Heart left ventricle (tissue), 16 donors: ENCODE measurements at places on chromosomes 4 and X. TPM values are rescaled to one million over a fixed set of nuclear protein-coding genes. Genes with fewer than 3 reads are reported as not detected.

DNA sequence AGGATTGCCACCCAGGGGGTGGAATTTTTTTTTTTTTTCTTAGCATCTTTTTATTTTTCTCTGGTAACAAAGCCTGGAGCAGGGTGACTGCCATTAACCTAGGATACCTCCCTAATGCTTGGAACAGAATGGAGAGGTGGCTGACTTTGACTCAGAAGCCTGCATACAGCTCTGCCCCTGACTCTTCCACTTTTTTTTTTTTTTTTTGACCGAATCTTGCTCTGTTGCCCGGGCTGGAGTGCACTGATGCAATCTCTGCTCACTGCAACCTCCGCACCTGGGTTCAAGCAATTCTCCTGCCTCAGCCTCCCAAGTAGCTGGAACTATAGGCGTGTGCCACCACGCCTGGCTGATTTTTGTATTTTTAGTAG lies 341 bp upstream of the SLC2A9 start:
- H3K27me3 ChIP-seq: no peaks in the 10 kb centered on the region
- DNase-seq: no peak
- H3K27ac ChIP-seq: peak overlapping the region; percentile 91
- H3K4me3 ChIP-seq: no peak overlapping the region
- H3K4me1 ChIP-seq: peaks cover 56% of the 10 kb centered on the region

DNA sequence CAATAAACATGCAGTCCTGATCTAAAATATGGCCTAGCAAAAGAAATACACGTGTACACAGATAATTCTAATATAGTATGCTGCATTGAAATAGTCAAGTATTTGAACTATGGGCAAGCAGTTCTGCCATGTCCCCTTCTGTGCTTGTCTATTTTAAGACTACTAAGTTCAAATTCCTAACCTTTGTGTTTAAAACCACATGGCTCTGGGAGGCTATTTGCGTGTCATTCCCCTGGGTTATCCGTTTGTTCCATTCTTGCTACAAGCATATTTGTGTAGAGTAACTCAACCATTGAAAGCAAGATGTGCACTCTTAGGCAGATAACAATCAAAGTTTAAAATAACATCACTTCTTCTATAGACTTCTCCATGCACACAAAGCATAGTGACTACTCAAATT lies 25.4 kb upstream of the TBC1D1 start:
- no peak for DNase-seq
- H3K4me1 ChIP-seq: peaks cover 22% of the 10 kb centered on the region
- peaks cover 45% of the 10 kb centered on the region for H3K36me3 ChIP-seq
- H3K27me3 ChIP-seq: no peaks in the 10 kb centered on the region

The GPRIN3 gene
- 13.8 TPM for total RNA-seq

DNA sequence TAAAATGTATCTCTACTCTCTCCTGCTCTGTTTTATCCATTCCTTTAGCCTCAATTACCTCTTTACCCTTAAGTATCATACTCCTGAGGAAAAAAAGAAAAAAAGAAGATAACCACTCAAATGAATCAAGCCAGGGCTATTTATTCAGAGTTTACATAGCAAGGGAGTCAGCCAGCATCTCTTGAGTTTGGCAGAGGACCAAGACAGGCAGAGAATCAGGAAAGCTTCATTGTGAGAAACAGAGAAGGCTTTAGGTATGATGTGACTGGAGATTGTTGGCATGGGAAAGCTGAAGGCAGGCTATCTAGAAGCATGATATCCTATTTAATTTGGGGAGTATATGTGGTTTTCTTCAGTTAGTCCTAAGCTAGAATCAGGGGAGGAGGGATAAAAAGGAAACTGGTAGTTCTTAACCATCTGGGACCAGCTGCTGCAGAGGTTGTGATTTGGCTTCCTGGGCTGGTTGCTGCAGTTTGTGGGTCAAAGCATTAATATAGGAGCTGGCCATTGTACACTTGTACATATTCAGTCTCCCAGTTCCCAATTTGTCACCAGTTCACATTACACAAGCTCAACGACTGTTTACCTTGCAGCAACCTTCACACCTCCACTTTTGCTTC lies 11.2 kb downstream of the APELA start:
- H3K27me3 ChIP-seq: no peaks in the 10 kb centered on the region
- H3K36me3 ChIP-seq: no peaks in the 10 kb centered on the region
- H3K4me3 ChIP-seq: no peak overlapping the region
- H3K27ac ChIP-seq: no peak overlapping the region

DNA sequence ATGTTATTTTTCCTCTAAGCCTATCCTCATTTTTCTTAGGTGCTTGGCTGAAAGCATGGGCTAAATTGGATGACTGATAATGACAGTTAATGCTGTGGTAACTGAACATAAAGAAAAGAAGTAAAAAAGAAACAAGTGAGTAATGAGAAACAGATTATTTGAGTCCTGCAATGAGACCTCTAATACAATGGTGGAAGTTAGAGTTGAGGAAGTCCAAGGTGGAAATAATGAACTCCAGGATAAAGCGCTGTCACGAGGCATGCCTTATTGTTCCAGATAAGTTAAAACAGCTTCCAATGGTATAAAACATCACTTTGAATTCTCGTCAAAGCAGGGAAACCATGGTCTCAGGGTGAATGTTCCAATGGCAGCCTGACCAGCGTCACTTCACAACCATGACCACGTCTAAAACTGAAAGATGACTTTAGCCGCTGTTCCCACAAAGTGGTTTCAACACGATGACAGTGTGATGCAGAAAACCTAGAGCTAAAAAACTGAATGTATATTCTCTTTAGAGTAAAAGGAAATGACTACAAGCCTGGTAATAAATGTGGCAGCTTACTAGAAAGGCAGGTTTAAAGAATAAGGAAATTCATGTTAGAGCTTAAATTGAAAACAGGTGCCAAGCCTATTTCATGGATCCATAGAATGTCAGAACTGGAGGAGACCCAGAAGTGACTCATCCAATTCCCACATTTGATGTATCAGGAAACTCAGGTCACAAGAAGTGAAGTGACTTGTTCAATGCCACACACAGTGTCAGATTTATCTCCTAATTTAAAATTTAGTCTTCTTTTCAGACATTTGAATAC lies 202.6 kb upstream of the GYPA start:
- H3K27ac ChIP-seq: no peak overlapping the region
- H3K4me3 ChIP-seq: no peak overlapping the region
- H3K27me3 ChIP-seq: no peaks in the 10 kb centered on the region
- no peak for DNase-seq

The GRIPAP1 gene
- 41.6 TPM for total RNA-seq

GRCh38 chrX:25295466-25295865 lies 279.7 kb upstream of the ARX start:
- no peaks in the 10 kb centered on the region for H3K4me1 ChIP-seq
- H3K27ac ChIP-seq: no peak overlapping the region
- DNase-seq: no peak
- H3K36me3 ChIP-seq: no peaks in the 10 kb centered on the region
- H3K4me3 ChIP-seq: no peak overlapping the region

DNA sequence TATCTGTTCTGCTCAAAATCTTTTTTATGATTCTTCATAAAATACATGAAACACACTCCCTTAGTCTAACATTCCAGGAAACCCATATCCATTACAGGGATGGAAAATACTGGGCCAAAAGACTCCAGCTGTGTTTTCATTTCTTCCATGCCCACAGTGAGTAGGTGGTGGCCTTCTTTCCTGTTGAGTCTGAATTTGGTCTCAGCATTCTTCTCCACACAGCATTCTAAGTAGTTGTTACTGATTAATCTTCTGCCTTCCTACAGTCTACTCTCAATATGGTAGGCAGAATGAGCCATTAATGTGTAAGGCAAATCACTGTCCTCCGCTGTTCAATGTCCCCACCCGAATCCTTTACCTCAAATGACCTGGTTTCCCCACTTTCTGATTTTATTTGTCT lies 370.6 kb upstream of the RPS6KA3 start:
- no peaks in the 10 kb centered on the region for H3K4me1 ChIP-seq
- H3K27ac ChIP-seq: no peak overlapping the region
- no peaks in the 10 kb centered on the region for H3K36me3 ChIP-seq

DNA sequence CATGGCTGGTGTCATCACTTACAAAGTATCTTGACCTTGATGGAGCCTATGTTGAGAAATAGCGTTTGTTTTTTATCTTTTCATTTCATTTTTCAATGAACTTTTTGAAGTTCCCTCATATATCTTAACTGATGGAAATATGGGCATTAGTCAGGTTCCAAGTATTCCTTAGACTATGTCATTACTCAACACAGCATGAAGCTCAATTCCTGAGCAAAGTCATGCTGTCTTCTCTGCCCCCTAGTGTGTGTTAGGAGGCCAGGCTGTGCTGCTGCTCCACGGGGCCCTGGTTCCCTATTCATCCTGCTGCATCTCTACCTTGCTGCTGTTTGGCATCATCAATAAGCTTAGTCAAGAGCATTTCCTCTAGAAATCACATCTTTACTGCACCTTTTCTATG lies 40.9 kb downstream of the GPR143 start:
- no peak overlapping the region for H3K27ac ChIP-seq
- DNase-seq: no peak
- no peaks in the 10 kb centered on the region for H3K27me3 ChIP-seq

DNA sequence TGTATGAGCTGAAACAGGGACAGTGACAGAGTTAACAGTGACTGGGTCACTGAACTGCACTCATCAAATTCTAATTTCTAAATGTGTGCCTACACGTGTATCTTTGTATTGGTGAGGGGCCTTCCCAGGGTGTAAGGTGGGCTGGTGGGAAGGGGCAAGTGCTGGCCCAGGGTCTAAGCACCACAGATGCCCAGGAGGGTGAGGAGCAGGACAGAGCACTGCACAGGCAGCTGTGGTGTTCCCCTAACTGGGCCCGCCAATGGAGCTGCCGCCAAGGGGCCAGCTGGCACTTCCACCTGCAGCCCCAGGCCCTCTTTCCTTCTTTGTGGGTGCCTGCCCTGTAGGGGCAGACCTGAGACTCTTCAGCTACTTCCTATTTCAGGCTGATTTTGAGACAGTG lies 349.9 kb downstream of the ARHGAP10 start:
- H3K4me3 ChIP-seq: no peak overlapping the region
- no peaks in the 10 kb centered on the region for H3K27me3 ChIP-seq

The SSX4 gene
- not detected for total RNA-seq

The CENPU gene
- 2.5 TPM for total RNA-seq

DNA sequence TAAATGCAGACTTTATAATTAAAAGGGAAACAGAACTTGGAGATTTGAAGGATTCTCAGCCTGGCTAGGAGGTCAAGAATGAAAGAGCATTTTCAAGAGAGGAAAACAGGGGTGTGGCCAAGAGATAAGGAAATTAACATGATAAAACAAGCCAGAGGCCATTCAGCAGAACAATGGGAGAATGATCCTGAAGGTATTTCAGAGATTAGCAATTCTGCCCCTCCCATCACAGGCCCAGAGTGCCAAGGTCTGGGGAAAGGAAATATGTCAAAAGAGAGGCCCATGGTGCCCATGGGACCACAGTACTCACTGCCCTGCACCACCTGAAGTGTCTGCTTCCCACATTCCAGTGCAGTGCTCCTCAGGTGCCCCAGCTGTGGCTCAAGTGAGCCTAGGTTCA lies 188.5 kb upstream of the STS start:
- no peak for DNase-seq
- H3K4me1 ChIP-seq: no peaks in the 10 kb centered on the region
- H3K27me3 ChIP-seq: no peaks in the 10 kb centered on the region
- H3K27ac ChIP-seq: no peak overlapping the region
- no peaks in the 10 kb centered on the region for H3K36me3 ChIP-seq
- no peak overlapping the region for H3K4me3 ChIP-seq

The SSX4B gene
- not detected for total RNA-seq

DNA sequence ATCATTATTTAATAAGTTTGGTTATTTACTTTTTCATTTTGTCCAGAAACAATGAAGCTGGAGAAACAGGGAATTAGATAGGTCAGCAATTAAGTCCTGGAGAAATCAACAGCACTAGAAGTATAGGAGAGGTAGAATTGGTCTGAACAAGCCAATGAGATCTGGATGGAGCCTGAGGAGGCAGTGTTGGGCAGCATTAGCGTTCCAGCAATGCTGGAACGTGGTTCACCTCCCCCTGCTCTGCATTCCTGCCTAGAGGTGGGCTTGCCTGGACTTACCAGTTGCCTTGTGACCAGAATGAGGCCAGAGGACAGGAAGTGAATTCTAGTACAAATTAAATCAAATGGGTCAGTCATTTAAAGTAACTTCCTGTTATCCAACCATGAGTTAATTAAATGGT lies 4.6 kb downstream of the RASSF6 start:
- DNase-seq: no peak
- H3K4me3 ChIP-seq: no peak overlapping the region
- no peak overlapping the region for H3K27ac ChIP-seq
- H3K36me3 ChIP-seq: no peaks in the 10 kb centered on the region

The ZNF81 gene
- total RNA-seq: 6.9 TPM

GRCh38 chrX:151725338-151725614 lies 9.3 kb upstream of the CNGA2 start:
- H3K27ac ChIP-seq: no peak overlapping the region
- H3K4me3 ChIP-seq: no peak overlapping the region
- no peaks in the 10 kb centered on the region for H3K27me3 ChIP-seq
- no peak for DNase-seq
- H3K36me3 ChIP-seq: no peaks in the 10 kb centered on the region

- H3K4me1 ChIP-seq: no peaks in the 10 kb centered on the region
- no peaks in the 10 kb centered on the region for H3K36me3 ChIP-seq
- H3K27me3 ChIP-seq: no peaks in the 10 kb centered on the region
- DNase-seq: no peak
- no peak overlapping the region for H3K4me3 ChIP-seq
Observed at GRCh38 chrX:66110112-66110511, 53.9 kb upstream of the HEPH start.

- peaks cover 20% of the 10 kb centered on the region for H3K4me1 ChIP-seq
- DNase-seq: no peak
- H3K27ac ChIP-seq: no peak overlapping the region
- no peak overlapping the region for H3K4me3 ChIP-seq
- H3K27me3 ChIP-seq: no peaks in the 10 kb centered on the region
Observed at GRCh38 chr4:8348071-8348470, 78.5 kb downstream of the HTRA3 start.

The PTPN13 gene
- total RNA-seq: 4.9 TPM

DNA sequence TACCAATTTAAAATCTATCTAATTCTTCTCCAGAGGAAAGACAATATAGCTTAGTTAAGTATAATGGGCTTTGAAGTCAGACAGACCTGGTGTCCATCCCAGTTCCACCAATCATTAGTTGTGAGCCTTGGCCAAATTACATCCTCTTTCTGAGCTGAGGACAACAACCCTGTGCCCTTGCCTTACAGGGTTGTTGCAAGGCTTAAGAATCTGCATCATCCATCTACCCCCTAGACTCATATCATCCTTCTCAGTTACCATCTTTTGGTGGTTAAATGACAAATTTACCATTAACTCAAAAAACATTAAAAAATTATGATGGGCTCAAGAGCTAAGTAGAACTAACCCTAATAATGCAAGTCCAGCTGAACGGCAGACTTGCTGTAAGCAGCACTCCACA lies 51.6 kb downstream of the NAP1L5 start:
- no peak overlapping the region for H3K27ac ChIP-seq
- H3K27me3 ChIP-seq: no peaks in the 10 kb centered on the region
- H3K4me3 ChIP-seq: no peak overlapping the region

DNA sequence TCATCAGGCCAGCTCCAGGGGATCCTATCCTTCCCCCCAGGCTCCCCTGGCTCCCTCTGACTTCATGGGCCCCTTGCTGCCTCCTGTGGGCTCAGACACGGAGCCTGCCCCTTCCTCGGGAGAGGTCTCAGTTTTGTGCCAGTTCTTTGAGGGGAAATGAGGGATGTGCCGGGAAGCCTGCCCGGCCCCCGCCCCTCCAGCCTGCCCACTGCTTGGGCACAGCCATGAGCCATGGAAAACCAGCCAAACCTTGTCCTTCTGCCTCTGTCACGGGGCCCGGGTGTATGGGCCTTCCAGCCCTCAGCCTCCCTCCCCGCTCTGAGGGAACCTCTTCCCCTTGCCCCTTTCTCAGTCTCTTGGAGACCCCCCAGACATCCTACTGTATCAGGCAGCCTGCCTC lies 6.8 kb downstream of the BGN start:
- no peak overlapping the region for H3K27ac ChIP-seq
- DNase-seq: no peak
- H3K4me1 ChIP-seq: no peaks in the 10 kb centered on the region
- no peak overlapping the region for H3K4me3 ChIP-seq
- H3K27me3 ChIP-seq: no peaks in the 10 kb centered on the region

The CLTRN gene
- total RNA-seq: 1.2 TPM
